Stimulated activated naive CD8-positive, alpha-beta T cell treated with anti-CD3 and anti-CD28 coated beads, Interleukin-15, Interleukin-2, amounts not matched to agents 100 U/mL and 50 U/mL, for 24 hours (primary cell): ENCODE measurements at places on chromosomes 7 and 10.

GRCh38 chr10:21314111-21314626 lies 211.3 kb downstream of the SKIDA1 start:
- DNase-seq, result no peak

DNA sequence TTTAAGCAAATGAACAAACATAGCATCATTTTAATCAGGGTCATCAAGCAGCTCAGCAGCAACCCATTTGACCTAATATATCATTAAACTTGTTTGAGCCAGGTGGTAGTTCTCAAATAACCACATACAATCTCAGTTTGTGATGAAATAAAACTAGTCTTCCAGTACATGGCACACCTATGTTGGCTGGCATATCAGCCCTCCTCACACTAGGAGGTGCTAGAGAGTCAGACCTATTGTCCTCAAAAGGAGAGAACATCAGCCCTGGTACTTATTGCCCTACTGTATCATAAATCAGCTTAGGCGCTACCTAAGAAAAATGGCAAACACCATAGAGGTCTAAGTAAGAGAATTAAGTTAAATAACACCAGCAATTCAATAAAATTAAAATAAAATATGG lies 81.7 kb downstream of the CABCOCO1 start:
- peak; percentile 8 for DNase-seq

- no peak for DNase-seq
Measured at GRCh38 chr10:34049887-34050286, 715.4 kb upstream of the NRP1 start.

DNA sequence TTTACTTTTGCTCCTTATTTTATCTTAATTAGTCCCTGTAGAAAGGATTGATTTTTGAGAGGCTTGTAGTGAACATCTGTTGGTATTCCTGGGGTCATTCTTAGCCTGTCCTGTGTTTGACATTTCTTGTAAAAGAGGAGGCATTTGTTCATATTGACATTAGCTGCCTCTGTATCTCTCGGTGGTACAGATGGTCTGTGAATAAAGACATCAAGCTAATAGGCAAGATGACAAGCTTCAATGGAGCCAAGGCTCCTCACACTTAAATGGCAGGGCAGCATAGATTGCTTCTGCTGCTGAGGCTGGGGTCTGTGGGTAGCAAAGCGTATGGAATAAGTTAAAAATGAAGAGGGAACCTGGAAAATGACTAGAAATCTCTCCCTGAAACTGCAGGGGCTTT lies 687.6 kb downstream of the LRMDA start:
- DNase-seq, result no peak
